ENCODE measurements at places on chromosomes 1 and 21.

- no peak for DNase-seq
Measured at GRCh38 chr1:172071746-172072145, 230.4 kb downstream of the DNM3 start.

DNA sequence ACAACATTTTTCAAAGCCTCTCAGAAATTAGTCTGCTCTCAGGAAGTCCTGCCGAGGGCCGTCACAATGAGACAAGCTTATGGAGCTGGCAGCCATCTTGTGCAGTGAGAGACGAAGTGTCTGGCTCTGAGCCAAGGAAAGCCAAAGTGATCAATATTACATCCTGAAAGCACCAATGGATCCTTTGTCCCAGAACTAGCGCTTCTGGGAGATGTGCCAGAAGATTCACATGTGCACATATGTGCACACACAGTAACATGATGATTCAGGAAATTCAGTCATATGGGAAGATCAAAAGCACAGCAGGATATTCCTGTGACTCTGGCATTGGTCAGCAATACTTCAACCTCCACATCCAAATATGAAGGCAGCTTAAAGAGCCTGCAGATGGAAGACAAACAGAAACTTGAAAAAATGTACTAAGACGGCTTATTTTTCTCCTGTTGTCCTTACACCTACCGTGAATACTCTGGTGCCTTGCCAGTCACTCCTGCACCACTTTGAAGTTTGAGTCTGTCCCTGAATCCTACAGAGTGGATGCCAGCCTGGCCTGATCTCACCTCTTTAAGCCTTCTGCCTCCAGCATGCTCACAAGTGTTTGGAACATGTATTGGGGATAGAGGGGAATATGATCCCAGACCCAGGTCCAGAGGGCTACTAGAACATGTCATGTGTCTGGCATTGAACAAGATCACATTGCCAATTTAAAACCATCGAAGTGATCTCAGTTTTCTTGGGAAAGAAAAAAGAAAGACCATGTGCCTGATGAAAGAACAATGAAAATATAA, 44.5 kb upstream of the PRRX1 start:
- DNase-seq, result peak; percentile 40

- no peak for DNase-seq
Measured at GRCh38 chr1:93453911-93454310, 6.0 kb downstream of the FNBP1L start.

- DNase-seq, result no peak
Measured at GRCh38 chr1:31602081-31602480, 15.4 kb upstream of the HCRTR1 start.

GRCh38 chr1:191865479-191865878, 292.8 kb upstream of the RGS18 start:
- no peak for DNase-seq

- DNase-seq, result no peak
Measured at GRCh38 chr1:245879091-245879490, 628.0 kb downstream of the SMYD3 start.

GRCh38 chr1:50747394-50747793, 212.7 kb downstream of the FAF1 start:
- no peak for DNase-seq

DNA sequence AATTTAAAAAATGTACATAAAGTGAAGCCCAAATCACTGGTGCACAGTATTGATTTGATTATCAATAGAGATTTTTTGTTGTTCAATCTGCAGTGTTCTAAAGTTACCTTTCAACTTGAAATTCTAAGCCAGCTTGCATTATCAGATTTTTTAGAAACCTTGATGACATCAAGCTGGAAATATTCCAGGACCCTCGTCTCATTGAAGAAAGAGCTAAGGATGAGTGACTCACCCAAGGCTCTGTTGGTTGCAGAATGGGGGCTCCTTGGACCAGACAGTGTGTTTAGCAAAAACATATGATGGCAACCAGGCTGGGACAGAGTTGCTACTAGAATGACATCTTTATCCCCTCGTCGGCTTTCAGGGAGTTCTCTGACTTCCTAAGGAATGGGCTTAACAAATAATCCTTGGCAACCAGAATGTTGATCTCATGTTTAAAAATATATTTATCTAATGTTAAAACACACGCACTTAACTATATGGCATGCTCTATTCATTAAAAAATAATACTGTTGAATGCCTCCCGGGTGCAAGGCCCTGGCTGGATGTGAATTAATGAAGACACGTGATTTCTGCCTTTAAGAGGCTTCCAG, 79.7 kb downstream of the RUNX3 start:
- DNase-seq, result peak; percentile 35

DNA sequence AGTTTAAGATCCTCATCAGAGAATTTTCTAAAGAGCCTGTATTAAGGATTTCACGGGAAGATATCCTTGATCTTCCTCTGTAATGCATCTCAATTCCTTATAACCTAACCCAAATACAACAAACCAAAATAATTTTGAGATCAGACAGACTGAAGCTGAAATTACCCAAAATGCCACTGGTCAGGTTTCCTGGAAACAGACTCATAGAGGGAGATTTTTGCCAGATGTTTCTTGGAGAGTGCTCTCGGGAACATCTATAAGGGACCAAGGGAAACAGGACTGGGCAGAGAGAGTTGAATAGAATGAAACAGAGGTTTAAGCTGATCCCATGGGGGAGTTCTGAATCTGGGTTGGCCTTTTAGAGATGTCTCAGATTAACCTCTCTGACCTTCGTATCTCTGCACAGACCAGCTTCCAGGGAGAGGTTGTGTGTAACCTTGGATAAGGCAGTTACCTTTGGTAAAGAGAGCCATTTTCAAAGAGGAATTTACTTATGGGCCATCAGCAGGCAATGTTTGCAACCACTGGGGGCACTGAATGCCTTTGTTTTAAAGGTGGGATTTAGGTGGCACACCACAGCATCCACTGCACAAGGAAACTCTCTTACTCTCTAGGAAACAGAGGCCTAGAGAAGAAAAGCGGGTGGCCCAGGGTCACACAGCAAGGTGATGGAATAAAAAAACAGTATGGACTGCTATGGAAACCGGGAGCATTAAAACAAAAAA, 130.8 kb upstream of the SGIP1 start:
- DNase-seq, result no peak

- DNase-seq, result no peak
Measured at GRCh38 chr1:184002071-184002470, 35.5 kb downstream of the COLGALT2 start.

DNA sequence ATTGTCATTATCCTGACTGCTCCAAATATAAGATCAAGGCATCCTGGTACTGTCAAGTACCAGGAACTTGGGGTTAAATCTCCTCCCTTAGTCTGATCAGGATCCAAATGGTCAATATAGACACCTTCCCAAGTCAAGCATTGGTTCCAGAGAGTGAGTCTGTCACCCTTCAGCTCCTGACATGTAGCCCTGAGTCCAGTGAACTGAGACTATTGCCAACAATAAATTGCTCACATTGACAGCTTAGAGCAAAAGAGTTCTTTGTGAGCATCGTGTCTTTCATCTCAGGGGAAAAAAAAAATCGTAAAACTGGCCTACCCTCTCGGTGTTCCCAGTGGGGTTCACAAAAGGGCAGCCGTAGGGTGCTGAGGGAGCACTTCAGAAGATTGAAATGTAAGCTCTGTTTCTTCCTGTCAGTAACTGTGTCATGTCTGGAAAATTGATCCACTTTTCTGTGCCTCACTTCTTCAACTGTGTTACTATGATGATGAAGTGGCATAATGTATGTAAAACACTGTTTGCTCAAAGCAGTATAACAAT, 228.5 kb downstream of the KCNH1 start:
- DNase-seq, result no peak

DNA sequence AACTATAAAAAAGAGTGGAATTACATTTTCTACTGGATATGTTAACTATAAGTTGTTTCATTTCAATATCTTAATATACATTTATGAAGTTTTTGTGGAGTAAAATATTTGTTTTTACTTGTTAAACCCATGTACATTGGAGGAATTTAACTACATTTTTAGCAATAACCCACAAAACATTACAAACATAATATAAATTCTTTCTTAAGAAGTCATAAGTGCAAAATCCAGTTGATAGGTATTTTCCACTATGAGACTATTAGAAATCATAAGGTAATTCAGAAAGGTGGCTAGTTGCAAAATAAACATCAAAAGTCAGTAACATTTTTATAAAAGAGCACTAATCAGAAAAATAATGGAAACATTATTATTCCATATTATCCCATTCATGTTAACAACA, 73.9 kb upstream of the RRP15 start:
- DNase-seq, result no peak

DNA sequence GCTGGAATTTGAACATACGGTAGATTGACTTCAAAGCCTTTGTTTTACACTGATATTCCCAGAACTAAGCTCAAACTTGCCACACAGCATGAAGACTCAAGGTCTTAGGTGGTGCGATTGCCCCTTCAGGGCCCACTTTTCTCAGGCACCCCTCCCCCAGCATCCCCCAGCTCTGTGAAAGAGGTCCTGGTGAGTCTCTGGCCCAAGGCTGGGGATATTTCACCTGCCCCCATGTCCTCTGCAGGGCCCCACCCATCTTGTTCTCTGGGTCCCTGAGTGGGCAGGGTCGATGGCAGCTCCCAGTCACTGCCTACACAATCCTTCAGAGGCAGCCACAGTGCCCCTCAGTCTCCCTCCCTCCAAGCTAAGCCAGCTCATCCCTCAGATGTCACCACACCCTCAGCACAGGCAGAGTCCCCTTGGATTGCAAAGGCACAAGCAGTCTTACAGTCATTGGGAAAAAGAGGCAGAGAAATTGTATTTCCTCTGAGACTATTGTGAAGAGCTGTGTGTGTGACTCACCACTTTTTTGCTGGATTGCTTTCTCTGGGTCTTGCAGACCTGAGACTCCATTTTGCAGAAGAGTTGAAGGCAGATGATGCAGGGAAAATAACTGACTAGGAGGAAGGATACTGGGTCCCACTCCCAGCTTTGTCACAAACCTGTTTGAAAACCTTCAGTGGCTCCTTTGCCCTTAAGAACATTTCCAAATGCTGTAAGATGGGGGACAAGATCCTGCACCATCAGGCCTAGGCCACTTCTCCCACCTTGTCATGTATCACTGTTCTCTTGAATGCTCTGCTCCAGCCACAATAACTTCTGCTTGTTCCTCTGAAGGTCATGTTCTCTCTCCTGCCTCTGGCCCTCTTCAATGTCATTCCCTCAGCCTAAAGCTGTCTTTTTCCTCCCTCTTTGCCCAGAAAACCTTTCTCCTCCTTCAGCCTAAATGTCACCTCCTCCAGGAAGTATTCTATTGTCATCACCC, 119.1 kb upstream of the GRIK3 start:
- DNase-seq, result no peak

GRCh38 chr1:184595596-184595995, 159.1 kb downstream of the EDEM3 start:
- peak; percentile 29 for DNase-seq

DNA sequence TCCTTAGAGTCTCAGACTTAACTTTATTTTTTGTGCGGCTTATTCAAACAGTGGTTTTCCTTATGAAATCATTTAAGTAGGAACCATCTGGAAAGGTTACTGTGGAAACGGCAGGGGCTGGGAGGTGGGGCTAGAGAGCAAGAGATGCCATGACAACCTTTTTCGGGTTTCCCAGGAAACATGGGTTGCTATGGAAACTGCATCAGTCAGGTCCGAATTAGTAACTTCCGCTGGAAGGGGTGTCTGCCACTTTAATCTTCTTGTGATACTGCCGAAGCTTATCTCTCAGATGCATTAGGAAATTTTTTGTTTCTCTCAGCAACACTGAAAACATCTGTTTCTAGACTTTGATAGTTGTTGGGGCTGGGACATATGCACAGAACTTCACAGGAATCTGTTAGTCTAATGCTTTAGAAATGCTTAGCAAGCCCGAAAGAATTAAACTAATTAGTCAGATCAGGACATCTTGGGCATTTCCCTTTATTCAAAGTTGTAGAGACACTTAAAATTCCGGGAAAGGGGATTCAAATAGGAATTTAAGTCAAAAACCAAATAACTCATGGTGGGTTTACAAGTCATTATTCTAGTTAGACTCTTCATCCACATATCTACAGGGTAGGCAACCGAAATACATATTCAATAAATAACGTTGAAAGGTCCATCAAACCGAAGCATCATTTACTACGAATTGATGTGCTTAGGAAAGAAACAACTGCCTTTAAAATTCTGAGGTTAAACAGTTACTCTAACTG, 2.6 kb downstream of the KCNA3 start:
- DNase-seq, result peak; percentile 4

DNA sequence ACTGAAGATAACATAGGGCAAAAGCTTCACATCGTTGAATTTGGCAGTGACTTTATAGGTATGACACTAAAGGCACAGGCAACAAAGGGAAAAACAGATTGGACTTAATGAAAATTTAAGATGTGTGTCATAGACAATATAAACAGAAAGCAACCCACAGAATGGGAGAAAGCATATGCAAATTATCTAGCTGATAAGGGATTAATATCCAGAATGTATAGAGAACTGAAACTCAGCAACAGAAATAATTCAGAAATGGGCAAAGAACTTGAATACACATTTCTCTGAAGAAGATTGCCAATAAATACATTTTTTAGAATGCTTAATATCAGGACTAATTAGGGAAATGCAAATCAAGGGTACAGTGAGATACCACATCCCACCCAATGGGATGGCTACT, 55.2 kb upstream of the ANGPTL1 start:
- no peak for DNase-seq

DNA sequence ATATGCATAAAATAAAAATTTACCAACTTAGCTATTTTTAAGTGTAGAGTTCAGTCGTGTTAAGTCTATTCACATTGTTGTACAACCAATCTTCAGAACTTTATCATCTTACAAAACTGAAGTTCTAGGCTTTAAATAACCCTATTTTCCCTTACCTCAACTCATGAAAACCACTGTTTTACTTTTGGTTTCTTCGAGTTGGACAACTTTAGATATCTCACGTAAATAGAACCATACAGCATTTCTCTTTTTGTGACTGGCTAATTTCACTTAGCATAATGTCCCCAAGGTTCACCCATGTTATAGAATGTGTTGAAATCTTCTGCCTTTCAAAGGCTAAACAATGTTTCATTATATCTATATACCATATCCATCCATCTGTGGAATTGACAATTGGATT, 819.0 kb upstream of the ADGRL4 start:
- DNase-seq, result no peak

DNA sequence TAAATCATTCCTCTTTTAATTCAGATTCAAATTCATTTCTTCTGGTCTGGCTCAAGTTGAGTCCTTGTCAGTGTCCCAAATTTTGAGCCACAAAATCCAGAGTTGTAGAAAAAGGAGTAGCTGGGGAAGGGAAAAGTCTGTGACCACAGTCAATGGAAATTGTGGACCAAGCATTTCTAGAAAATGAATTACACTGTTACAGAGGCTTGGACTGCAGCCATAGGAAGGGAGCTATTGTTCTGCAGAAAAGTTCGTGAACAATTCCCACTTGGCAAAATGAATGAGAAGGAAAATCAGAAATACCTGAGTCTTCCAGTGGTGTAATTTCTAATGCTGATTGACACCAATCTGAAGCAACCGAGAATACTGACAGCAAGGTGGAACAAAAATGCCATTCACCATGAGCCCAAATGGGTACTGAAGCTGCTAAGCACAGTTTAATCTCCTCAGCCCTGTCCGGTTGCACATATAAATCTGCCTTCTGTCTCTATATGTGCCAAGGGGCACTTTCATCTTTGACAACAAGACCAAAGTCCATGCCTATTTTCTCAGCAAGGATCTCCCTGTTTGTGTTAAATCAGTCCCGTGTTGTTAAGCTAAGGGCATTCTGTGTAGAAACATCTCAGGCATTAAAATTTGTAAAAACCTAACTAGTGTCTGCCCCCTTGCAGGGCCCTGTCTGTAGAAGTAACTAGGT, 51.3 kb downstream of the TEX35 start:
- no peak for DNase-seq

- no peak for DNase-seq
Measured at GRCh38 chr1:56464294-56464693, 115.1 kb downstream of the PLPP3 start.

GRCh38 chr1:230643908-230644307, 1.6 kb downstream of the COG2 start:
- DNase-seq, result no peak

Data from fibroblast of skin of left biceps (primary cell).